NT2/D1 (cell line): ENCODE measurements at places on chromosomes 2 and 18.

DNA sequence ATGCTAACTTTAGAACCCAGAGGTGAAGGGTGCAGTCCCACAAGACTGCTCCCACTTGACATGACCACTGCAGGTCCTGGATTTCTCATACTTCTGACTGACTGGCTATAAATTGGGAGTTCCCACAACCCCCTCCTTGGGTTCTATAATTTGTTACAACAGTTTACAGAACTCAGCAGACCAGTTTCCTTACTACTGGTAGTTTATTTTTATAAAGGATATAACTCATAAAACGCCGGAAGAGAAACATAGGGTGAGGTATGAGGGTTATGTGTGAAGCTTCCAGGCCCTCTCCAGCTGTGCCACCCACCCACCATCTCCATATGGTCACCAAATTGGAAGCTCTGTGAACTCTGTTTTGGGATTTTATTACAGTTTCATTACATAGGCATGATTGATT lies 839.6 kb downstream of the TSN start:
- no peak for DNase-seq

DNA sequence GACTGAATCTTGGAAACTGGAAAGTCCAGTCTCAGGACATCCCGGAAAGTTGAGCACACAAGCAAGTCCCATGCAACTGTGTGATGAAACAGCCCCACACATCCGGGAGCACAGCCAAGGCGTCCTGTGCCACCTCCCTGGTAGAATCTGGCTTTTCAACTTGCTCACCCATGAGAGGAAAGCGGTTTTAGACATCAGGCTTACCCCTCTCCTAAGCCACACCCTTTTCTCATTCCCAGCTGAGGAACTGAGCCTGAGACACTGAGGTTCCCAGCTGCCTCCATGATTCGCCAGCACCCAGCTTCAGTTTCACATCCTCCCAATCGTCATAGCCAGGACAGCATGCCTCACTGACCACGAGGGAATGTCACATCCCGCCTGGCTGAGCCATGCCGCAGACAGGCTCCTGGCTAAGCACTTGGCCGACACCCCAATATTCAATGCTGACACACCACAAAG lies 60.3 kb downstream of the STEAP3 start:
- DNase-seq, result no peak

GRCh38 chr2:188243381-188243780 lies 48.3 kb upstream of the GULP1 start:
- no peak for DNase-seq

GRCh38 chr18:43893001-43893637 lies 615.8 kb upstream of the SYT4 start:
- no peak for DNase-seq

DNA sequence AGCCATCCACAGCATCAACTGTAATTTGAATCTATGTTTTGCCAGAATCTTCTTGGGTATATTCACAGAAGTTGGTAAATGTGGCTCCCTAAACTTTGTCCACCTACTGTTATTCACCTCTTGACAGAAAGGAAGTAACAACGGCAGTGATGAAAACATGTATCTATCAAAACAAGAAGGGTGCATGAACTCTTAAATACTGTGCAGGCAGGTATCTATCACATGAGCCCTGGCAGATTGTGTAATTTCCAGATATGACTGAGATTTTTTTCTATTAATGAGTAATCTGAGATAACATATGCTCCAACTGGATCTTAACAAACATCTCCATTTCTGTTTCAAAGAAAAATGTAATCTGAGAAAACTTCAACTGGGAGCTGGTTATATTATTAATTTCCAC lies 36.6 kb downstream of the SFT2D3 start:
- no peak for DNase-seq

DNA sequence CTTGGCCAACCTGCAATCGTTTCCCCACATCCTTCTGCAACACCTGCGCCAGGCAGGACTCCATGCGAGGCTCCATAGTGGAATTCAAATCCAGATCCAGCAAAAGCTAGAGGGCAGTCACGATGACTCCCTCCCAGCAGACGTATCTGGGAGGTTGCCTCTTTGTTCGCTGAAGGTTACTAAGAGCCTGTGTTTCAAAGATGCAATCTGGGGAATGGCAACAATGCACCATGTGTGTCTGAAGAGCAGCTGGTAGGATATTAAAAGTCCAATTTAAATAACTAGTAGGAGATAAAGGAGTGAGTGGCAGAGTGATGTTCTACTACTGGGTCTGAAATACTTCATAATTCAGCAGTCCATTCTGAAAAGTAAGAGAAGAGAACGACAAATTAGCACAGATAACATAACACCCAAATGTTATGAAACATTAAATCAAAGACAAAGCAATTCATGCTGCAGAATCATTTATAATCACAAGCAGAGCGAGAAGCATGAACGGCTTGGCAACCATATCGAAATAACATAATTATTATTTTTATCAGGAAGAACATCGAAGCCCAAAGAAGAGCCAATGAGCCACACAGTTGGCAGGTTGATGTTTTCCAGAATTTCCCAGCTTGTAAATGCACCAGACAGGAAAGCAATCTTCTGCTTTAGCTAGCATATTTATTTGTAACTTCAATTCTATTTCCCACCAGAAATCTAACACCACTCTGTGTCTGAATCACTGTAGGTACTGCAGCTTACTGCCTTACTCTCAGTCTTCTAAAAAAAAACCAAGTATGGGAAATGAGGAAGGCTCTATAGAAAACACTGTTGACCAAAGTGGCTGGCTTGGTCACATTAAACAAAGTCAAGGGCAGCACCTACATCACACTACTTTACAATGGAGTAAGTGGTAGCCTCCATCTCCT lies 43.2 kb downstream of the CLASP1 start:
- no peak for DNase-seq

GRCh38 chr2:239120664-239121063 lies 272.8 kb downstream of the TWIST2 start:
- DNase-seq, result no peak

DNA sequence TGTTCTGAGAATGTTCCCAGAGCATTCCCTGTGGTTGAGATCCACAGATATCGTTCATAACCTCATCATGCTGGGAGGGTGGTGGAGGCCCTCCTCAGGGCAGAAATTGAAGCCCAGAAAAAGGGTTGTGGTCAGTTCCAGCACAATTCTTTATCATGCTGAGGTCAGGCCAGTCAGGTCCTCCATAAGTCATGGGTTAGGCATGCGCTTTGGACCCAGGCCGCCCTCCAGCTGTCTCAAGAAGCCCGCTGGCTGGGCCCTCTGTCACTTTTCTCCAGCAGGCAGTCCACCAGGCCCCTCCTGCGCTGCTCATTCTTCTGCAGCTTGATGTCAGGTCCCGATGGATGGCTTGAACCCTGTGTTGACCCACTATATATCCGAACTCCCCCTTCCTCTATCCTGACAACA lies 151.1 kb upstream of the NT5C1B start:
- no peak for DNase-seq

DNA sequence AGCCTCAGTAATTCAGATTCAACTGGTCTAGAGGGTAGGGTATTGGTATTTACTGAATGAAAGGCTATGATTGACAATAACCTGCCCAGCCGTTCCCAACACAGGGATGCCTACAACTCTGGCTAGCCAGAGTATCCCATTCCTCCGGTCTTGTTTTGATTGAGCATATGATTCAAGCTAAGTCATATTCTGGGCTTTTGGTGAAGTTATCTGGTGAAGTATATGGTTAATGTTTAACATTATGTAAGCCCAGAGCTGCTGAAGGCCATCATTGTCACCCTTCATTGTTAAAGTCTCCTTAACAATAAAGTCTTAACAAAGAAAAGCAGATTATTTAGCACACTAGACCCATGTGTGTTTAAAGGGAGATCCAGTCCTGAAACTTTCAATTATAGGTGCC lies 152.6 kb downstream of the EXOC6B start:
- no peak for DNase-seq

DNA sequence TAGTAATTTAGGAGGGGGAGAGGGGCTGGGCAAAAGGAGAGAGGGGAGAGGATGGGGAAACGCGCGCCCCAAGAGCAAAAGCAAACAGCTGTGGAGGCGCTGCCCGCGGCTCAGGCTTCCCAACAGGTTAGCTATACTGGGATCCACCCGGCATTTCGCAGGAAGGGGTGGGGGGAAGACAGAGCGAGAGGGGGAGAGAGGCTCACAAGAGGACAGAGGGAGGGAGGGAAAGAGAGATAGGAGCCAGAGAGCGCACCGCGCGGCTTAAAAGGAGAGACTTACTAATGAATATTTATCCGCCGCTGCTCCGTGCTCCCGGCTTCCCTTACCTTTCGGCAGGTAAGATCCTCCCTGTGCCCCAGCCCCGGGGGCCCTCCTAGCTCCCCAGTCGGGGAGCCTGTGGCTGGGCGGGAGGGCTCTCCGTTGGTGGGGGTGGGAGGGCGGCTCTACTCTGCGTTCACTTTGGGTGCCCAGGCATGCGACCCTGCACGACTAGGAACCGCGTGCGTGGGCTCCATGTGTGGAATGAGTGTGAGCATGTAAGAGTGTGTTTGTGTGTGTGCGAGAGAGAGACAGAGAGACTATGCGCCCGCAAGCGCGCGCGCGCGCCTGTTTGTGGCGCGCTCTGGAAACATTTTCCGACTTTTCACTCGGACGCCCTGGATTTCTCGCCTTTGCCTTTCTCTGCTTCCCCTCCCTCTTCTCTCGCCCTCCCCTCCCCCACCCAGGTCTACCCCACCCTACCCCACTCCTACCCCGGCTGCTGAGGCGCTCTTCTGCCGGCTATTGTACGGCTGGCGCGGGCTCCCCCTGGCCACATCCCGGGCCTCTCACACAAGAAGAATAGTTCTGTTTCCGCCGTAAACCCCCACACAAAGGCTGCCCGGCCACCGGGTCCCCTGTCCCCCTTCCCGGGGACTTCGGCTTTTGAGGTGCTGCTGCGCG lies 7.2 kb upstream of the SIX3 start:
- no peak for DNase-seq

DNA sequence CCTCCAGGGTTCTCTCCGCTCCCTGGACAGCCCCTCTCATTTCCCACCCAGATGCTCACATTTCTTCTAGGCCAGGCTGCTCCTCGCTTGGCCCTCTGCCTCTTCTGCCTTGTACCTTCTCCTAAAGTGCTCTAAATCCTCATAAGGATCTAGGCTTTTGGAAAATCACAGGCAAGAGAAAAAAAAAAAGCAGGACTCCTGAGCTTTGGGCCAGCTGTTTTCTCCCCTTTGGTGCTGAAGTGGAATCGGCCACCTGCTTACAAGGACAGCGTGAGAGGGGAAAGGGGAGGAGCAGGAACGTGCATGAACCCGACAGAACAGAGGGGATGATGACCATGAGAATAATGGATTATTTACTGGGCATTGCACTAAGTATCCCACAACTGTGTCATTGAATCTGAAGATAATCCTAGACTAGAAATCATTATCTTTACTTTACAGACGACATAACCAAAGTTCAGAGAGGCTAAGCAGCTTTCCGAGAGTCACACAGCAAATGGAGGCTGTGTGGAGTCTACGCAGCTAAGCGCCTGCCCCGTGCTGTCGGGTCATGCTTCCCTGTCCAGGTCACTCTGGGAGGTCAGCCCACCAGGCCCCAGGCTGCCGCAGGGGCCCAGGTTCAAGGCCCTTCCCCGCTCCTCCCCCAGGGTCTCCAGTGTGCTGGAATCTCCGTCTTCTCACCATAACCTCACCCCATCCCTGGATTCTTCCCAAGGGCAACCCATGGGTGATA lies 141.9 kb downstream of the PXDN start:
- DNase-seq, result no peak

DNA sequence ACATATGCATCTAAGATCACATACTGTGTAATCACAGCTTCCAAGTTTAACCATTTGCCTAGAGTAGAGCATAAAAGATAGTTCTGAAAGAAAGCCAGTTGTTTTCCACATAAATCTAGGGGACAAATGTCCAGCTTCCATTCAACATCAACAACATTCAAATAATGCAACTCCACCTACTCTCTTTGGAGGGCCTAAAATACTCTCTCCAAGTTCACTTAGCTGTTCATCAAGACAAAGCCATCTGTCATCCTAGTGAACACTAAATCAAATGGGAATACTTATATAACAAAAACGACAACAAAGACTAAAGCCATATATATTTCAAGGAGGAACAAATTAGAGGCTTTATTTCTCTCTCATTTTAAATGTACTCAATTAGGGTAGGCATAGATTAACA lies 221.5 kb upstream of the CDH2 start:
- no peak for DNase-seq

DNA sequence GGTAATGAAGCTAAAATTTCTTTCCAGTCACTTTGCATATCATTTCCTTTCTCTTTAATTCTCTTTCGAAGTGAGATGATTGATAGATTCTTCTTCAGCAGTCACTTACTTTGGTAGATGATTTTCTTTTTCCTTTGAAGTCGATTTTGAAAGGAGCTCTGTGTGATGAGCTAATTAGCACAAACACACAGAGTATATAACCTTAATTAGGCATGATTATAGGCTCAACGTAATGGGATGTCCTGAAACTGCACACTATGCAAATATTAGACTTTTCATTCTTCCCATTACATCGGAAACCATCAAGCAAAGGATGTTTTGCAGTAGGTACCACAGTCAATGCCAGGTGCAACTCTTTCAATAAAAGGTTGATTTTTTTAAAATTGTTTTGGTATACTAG lies 6.4 kb upstream of the CTLA4 start:
- no peak for DNase-seq

GRCh38 chr18:5298156-5298852 lies 2.8 kb upstream of the ZBTB14 start:
- DNase-seq, result no peak

DNA sequence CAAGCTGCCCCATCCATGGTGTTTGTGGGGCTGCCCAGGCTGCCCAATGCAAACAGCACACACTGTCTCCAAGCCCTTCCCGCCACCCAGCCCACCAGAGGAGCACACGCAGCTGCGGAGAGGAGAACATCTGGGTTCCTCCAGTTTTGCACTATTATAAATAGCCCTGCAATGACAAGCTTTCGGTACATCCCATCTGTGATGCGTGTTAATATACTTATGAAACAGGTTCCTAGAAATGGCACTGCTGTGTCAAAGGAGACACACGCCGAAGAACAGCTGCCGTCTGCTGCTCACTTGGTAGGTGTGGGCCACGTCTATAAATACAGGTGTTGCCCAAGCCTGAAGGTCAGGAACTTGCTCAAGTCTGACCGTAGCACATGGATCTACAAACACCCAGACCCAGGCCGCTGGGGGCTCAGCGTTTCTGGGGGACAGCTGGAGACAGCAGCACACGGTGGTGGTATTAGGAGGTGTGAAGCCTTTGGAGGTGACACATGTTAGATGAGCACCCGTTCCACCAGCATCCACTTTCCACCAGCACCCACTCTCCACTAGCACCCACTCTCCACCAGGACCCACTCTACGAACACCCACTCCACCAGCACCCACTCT lies 34.3 kb downstream of the PXDN start:
- no peak for DNase-seq

GRCh38 chr2:239736358-239737143 lies 288.6 kb downstream of the NDUFA10 start:
- no peak for DNase-seq

DNA sequence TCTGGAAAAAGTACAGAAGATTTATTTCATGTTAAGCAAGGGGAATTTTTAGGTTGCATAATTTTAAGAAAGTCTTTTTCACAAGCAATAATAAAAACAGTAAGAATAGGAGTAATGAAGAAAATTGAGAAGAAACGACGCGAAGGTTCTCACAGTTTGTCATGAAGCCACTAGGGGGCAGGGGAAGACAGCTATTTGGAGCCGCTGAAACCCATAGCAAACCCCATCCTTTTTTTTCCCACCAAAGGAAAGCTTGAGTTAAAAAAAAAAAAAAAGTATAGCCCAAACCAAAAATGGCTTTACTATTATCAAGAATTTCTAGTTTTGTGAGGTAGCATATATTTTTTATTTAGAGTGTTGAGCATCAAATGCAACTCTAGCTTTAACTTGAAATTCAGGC lies 300.9 kb downstream of the PHLPP1 start:
- DNase-seq, result peak; percentile 36

GRCh38 chr2:769771-770170 lies 92.6 kb upstream of the TMEM18 start:
- no peak for DNase-seq

GRCh38 chr2:172135446-172135845 lies 32.7 kb upstream of the DLX2 start:
- DNase-seq, result no peak
